Activated CD4-positive, alpha-beta T cell treated with anti-CD3 and anti-CD28 coated beads for 4 hours (primary cell): ENCODE measurements at places on chromosomes 4 and X.

- no peak for DNase-seq
Measured at GRCh38 chr4:26577066-26577465, 6.8 kb upstream of the TBC1D19 start.

GRCh38 chr4:153067376-153067775, 131.3 kb downstream of the FHDC1 start:
- no peak for DNase-seq

GRCh38 chrX:41332408-41333002, 1.5 kb upstream of the DDX3X start:
- no peak for DNase-seq

- no peak for DNase-seq
Measured at GRCh38 chr4:139142980-139143379, 34.0 kb downstream of the ELF2 start.

DNA sequence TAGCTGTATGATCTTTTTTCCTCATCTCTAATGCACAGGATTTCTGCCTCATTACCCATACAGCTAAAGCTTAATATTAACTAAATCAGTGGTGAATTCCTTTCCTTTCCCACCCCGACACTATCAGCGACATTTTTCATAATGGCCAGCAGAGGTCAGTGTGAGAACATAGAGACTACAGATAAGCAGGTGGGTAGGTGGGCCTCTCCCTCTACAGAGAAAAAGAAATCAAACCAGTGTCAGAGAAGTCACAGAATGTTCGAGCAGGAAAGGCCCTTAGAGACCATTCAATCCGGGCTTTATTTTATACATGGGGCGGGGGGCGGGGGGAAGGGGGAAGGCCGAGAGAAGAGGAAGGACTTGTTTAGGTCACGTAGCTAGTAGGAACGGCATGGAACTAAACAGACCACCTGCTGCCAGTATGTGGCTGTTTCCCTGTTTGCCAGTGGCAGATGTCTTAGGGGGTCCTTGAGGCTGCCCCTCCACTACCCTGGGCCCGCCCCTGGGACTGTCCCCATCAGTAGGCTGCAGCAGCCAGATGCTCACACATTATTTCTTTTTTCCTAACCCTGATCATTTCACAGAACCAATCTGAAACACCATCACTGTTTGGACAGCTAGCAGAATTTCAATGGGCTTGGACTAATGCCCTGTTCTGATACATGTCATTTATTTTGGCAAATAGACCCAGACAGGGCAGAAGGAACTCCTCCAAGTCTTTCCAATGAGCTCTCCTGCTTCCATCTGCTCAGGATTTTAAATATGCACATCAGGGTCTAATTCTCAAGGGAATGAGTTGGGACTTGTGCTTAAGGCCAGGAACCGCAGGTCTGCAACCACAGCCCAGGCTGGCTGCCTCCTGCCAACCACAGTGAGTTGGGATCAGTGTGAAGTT, 133.4 kb downstream of the ATG4A start:
- DNase-seq, result no peak

- DNase-seq, result no peak
Measured at GRCh38 chr4:128393101-128393704, 105.6 kb upstream of the PGRMC2 start.
